ENCODE measurements at places on chromosomes 5 and 9.
A peak's percentile ranks its signal among the peaks of the same experiment; 100 is the strongest.

GRCh38 chr9:128149951-128150593 is 819 bp downstream of the LCN2 start:
- no peak for DNase-seq

DNA sequence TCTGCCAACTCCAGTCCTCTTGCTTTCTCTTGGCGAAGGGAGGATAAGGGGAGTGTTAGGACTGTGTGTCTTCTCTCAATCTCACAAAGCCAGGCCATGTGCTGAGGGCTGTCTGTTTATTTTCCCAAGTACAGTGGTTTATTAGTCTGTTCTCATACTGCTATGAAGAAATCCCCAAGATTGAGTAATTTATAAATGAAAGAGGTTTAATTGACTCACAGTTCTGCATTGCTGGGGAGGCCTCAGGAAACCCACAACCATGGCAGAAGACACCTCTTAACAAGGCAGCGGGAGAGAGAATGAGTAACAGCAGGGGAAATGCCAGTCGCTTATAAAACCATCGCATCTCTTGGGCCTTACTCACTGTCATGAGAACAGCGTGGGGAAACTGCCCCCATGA is 36.2 kb upstream of the CKS2 start:
- DNase-seq, result no peak

DNA sequence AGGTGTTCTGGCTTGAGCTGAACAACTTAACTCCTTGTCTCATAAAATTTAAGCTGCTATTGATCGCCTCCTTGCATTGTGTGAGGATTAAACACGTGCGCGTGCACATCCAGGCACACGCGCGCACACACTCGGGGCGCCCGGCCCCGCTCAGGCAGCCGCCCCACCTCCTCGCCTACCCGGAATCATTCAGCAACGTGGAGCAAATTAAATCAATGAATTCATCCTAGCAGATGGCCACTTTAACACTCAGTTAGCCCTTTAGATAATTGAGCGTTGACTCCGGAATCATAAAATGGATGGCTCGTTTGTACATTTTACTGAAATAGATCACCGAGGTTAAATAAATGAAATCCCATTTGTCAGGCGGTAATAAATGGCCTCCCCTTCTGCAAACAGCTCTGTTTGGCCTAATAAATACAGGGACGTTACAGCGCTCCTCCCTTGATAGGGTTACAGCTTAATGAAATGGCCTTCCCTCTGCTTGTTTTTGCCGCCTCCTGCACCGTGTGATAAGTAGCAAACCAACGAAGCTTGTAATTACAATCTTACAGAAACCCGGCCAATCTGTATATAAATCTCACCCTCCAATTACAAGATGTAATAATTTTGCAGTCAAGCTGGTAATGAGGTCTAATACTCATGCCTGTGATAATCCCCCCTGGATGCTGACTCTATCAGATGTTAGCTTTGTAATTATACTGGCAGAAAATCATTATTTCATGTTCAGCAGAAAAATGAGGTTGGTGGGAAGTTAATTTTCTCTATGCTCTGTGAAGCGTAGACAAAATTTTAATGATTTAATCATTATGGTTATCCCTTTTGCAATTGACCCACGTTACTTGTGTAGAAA is 229.7 kb upstream of the IRX4 start:
- DNase-seq, result peak; percentile 73

- no peak for DNase-seq
Observed at GRCh38 chr5:58937031-58937681, 354.3 kb downstream of the RAB3C start.

DNA sequence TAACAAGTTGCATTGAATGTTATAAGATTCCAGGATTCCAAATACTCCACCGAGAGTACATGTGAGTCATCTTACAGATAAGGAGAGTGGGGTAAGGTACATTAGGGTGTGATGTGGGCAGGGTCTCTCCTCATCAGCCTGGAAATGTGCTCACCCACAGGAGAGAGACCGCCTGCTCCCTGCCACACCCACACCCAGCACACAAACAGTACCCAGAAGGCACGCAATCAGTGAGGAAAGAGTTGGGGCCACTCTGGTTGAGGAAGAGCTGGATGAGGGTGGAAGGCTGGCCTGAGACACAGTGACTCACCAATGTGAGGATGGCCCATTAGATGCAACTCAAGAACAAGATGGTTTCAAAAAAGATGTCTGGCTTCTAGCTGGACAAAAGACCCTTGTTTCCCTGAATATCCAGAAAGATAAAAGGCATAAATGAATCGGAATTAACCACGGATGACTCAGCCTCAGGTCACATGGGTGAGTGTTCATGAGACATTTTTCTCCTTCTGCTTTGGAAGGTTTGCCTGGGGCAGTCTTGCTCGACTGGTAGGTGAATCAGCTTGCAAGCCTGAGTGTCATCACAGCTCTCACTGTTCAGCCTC is 51.1 kb upstream of the LHFPL2 start:
- no peak for DNase-seq

GRCh38 chr5:102241809-102242421 is 54.2 kb downstream of the SLCO4C1 start:
- no peak for DNase-seq

Data from NCI-H2081 (cell line).